ENCODE measurements at places on chromosomes 3 and 15.

DNA sequence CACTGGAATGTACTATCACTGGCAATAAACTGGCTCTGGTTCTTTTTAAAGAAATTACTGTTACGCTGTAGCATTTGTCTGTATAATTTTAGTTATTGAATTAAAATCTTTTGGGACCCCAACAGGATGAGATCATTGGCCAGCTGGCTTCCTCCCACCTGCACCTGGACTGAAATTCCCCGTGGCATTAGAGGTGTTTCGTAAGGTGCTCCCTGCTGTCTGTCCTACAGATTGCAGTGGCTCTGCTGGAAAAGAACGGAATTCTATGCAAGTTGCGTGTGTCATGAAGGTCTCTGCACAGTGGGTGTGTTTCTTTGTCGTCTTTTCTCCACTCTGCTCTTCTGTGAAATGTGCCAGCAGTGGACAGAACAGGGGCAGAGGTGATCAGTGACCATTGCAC lies 383.4 kb downstream of the PTPRG start:
- no peak for DNase-seq

DNA sequence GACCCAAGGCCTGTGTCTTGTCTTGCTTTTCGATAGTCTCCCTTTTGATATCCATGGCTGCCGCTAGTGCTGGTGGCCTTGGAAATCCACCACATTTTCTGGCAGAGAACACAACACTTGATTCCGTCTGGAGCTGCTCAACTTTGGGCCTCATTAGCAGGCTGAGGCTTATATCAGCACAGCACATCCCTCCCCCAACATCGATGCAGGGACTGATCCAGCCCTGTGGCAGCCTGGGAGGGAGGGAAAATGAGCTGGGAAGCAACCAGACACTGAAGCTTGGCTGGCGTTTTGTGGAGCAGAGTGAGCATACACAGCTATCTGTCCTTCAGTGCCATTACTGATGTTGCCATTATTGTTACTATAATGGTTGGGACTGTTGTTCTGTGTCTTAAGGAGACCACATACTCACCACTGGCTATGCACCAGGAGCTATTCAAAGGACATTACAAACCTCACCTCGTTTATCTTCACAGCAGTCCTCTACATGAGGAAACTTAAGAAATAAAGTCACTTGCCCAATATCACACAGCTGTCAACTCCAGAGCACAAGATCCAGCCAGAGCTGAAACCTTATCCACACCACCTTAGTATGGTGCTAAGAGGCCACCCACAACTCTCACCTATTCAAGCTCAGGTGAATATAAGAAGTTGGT lies 102.9 kb downstream of the SUCLG2 start:
- no peak for DNase-seq

GRCh38 chr15:26891448-26892181 lies 24.8 kb downstream of the GABRA5 start:
- DNase-seq: no peak

DNA sequence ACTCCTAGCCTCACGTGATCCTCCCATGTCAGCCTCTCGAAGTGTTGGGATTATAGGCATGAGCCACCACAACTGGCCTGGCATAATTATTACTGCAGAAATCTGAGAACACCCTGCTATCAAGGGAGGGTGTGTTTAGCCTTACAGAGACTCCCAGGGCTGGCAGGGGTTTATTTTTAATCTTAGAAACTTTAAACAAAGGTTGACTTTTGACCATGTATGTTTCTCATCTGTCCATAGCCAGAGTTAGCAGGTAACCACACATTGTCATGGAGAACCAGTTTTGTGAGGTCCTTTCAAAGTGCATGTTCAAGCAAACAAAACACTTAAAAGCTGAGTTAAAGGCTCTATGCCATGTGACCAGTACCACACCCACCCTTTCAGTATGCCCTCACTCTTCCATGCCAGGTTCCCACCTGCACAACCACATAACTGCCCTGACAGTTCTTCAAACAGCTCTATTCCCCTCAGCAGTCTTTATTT lies 11.1 kb downstream of the SIAH2 start:
- no peak for DNase-seq

DNA sequence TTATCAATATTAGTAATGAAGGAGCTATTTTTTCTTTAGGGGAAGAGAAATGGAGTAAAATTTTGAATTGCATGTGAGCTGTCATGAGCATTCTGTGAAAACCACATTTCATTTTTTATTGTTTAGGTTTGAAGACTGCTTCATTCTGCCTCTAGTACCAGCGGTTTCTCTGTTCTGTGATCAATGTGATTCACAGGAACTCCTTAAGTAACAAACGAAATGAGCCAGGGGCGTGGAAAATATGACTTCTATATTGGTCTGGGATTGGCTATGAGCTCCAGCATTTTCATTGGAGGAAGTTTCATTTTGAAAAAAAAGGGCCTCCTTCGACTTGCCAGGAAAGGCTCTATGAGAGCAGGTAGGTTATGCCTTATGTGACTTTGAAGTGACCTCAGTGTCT lies 13.0 kb downstream of the NIPA2 start:
- no peak for DNase-seq

DNA sequence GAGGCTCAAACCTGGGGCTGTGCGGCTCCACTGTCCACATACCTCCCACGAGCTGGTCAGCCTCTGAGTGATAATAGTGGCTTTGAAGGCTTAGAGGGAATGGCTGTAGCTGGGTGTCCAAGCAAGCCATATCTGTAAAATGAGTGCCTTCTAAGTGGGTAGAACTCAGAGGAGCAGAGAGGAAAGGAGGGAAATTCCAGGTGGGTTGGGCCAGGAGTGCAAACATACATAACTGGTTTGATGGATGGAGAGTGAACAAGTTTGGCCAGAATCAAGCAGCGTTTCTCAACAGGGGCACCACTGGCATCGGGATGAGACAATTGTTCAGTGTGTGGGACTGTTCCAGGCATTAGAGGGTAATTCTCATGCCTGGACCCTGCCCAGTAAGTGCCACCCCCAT lies 91.1 kb downstream of the ASB7 start:
- DNase-seq: no peak

- DNase-seq: no peak
Measured at GRCh38 chr3:24521420-24522145, 26.9 kb upstream of the THRB start.

- no peak for DNase-seq
Measured at GRCh38 chr3:53230041-53230621, 25.7 kb downstream of the TKT start.

DNA sequence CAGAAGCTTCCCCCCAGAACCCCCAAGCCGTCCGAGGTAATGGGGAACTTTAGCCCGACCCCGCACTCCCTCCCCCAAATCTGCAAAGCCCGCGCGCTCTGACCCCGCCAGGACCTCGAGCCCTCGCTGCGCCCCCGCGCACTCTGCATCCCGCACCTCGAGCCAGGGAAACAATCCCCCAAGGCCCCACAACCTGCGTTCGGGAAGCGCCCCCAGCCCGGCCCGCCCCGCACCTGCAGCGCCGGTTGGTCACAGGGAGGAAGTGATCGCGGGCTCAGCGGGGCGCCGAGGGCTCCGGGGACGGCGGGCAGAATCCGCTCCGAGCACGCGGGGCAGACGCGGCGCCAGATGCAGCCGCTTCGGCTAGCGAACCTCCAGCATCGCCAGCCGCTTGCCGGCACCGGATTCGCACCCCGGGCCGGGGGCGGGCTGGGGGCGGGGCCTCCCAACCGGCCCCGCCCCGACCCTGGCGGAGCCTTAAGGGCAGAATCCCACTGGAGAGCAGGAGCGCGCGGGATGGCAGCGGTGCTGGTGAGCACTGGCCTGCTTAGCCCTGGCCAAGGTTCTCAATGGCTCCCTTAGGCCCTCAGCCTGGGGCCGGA lies at the start of gene CAMKV:
Gene CAMKV (minus strand): TSS at position 382 of the 602 bp plus-strand sequence. CDS start 7,518 bp downstream, outside the sequence.
- no peak for DNase-seq

DNA sequence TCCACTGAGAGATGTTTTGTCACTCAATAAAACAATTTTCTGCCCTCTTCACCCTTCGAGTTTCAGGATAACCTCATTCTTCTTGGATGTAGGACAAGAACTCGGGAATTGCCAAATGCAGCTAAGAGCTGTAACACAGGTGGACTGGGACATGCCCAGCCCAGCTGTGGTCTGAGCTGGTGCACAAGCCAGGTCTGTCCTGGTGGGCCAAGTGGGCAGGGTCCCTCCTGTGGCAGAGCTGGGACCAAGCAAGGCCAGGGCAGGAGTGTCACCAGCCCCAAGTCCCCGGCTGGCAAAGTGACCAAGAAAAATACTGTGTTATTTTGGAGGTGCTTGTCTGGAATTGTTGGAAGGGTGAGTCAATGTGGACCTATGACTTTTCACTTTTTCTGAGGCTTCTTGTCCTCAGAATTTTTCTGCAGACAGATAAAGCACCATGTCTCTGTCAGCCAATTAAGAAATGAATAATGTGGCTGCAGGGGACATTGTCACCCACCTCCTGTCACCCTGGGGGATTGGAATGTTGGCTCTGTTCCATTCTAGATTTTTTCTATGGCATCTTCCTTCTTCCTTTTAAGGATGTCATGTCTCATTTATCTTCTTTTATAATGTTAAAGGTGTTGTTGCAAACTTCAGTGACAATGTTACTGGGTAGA lies 645.2 kb upstream of the EPHA6 start:
- no peak for DNase-seq

DNA sequence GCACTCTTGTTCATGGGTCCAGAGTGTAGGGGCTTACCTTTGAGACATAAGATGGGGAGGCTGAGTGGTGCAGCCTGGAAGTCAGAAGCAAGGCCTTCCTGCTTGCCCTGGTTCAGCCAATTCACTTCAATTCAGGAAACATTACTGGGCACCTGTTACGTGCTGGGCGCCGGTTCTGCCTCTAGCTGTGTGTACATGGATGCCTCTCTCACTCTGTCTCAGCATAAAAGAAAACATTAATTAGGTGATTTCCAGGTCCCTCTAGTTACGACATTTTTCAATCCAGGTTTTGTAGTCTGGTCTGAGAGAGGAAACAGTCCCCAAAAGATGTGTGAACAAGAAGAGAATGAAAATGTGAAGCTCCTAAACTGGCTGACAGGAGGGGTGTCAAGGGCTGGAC lies 1.2 kb downstream of the RTP1 start:
- DNase-seq: no peak

GRCh38 chr3:78957456-78957855 lies 810.3 kb downstream of the ROBO1 start:
- DNase-seq: no peak

DNA sequence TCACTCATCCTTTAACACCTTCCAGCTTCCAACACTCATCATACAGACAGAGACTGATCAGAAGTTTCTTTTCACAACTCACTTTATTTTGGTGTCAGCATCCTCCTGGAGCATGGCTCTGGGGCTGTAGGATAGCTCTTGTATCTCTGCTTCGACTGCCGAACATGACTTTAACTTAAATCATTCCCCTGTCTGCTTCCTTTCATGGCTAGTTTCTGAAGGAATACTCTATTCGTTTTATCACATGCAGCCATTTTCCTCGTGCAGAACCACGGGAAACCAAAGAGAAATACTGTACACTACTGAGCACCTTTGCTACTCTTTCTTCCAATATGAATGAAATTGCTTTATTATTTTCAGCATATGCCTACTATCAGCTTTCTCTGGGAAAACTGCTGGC lies 2.1 kb upstream of the TMOD2 start:
- DNase-seq: no peak

DNA sequence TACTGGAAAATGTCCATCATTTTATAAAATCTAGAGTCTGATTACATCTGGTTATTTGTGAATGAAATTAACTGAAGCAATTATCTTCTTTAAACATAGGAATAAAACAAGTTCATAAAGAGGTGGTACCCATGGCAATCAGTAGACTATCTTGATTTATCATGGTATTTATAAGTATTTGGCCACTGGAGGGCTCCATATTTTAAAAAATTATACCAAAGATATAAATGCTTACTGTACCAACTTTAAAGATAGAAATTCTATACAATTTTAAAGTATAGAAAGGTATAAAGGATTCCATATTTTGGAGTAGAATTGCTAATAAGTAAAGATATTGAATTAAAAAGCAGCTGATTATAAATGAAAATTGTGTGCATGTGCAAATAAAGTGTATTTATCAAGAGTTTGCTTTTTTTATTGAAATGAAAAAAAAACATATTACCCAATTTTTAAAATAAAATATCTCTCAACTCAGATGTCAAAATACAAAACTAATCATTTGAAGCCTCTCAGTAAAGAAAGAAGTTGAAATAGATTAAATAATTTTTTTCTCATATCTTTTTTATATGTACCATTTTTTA lies 105.3 kb downstream of the BBX start:
- no peak for DNase-seq
